ENCODE measurements at places on chromosomes 2 and 18. TPM values are rescaled to one million over a fixed set of nuclear protein-coding genes. Genes with fewer than 3 reads are reported as not detected.

USP40 gene
- total RNA-seq: 0.51 TPM

RND3 gene
- not detected for total RNA-seq

DNA sequence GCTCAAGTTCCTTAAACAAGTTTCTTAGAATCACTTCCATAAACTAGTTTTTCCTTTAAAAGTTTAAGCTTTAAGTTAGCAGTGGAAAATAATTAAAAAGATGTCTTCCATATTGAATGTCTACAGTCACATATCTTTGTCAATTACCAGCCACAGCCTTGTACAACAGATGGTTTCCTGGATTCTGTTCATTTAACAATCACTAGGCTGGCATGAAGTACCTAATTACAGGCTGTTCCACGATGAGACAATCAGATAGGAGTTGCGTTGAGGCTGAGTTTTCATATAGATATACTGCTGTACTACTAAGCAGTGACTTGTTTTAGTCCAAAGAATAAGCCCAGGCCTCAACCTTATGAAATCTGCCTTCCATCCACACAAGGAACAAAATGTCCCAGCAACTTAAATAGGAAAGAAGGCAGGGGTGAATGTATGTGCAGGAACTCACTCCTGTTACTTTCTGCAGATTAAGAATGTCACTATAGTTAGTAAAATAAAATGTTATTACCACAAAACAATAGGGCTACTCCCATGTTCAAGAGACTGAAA is 131.0 kb downstream of the ZAP70 start:
- no peak for DNase-seq

- peak; percentile 76 for DNase-seq
These were observed 32.6 kb upstream of the INSIG2 start for GRCh38 chr2:118055512-118056164.

- DNase-seq: no peak
These were observed 51.2 kb upstream of the NOSTRIN start for GRCh38 chr2:168751104-168751740.

REEP1 gene
- total RNA-seq: not detected

IL1B gene
- not detected for total RNA-seq
